Glutamatergic neuron (in vitro differentiated cells): ENCODE measurements at places on chromosomes 1 and 21. TPM values are rescaled to one million over a fixed set of nuclear protein-coding genes. Genes with fewer than 3 reads are reported as not detected.
A peak's percentile ranks its signal among the peaks of the same experiment; 100 is the strongest.

GRCh38 chr1:244603498-244603897 is 49.4 kb upstream of the DESI2 start:
- no peak overlapping the region for H3K27ac ChIP-seq
- no peak for DNase-seq
- no peak overlapping the region for H3K4me3 ChIP-seq
- H3K36me3 ChIP-seq, result no peaks in the 10 kb centered on the region
- peaks cover 10% of the 10 kb centered on the region for H3K27me3 ChIP-seq

The GPATCH3 gene
- 17.3 TPM for total RNA-seq

DNA sequence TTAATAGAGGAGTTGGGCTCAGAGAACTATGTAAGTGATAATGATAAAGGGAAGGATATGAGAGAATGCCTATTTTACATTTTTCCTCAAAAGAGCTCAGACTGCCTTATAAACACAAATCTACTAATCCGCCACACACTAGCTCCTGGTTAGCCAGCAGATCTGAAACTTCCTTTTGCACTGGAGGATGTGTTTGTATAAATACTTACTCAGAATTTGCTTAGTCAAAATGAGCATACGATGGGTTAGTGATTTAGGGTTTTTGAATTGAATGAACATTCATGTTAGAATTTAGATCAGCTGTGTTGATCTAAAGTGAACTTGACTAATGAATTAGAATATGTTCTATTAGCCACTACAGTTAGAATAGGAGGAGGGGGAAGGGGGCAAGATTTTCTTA is 9.1 kb upstream of the IER5 start:
- peaks cover 3% of the 10 kb centered on the region for H3K27me3 ChIP-seq
- H3K36me3 ChIP-seq, result peaks cover 4% of the 10 kb centered on the region
- peaks cover 17% of the 10 kb centered on the region for H3K4me1 ChIP-seq
- no peak overlapping the region for H3K27ac ChIP-seq

- H3K27ac ChIP-seq, result no peak overlapping the region
- no peak for DNase-seq
- H3K36me3 ChIP-seq, result no peaks in the 10 kb centered on the region
- no peak overlapping the region for H3K4me3 ChIP-seq
- H3K4me1 ChIP-seq, result no peaks in the 10 kb centered on the region
These were observed 4.8 kb upstream of the SLAMF9 start for GRCh38 chr1:159958719-159959380.

- no peaks in the 10 kb centered on the region for H3K27me3 ChIP-seq
- H3K4me3 ChIP-seq, result no peak overlapping the region
- H3K4me1 ChIP-seq, result no peaks in the 10 kb centered on the region
- no peak for DNase-seq
- no peaks in the 10 kb centered on the region for H3K36me3 ChIP-seq
These were observed 15.9 kb upstream of the DHX9 start for GRCh38 chr1:182823220-182823619.

- no peak overlapping the region for H3K4me3 ChIP-seq
- no peak for DNase-seq
- no peak overlapping the region for H3K27ac ChIP-seq
- no peaks in the 10 kb centered on the region for H3K27me3 ChIP-seq
- H3K4me1 ChIP-seq, result no peaks in the 10 kb centered on the region
These were observed 267.7 kb downstream of the RYR2 start for GRCh38 chr1:237309595-237310118.

- H3K36me3 ChIP-seq, result no peaks in the 10 kb centered on the region
- H3K27ac ChIP-seq, result no peak overlapping the region
- H3K4me3 ChIP-seq, result no peak overlapping the region
These were observed 45.3 kb downstream of the LRIG2 start for GRCh38 chr1:113118266-113118665.

DNA sequence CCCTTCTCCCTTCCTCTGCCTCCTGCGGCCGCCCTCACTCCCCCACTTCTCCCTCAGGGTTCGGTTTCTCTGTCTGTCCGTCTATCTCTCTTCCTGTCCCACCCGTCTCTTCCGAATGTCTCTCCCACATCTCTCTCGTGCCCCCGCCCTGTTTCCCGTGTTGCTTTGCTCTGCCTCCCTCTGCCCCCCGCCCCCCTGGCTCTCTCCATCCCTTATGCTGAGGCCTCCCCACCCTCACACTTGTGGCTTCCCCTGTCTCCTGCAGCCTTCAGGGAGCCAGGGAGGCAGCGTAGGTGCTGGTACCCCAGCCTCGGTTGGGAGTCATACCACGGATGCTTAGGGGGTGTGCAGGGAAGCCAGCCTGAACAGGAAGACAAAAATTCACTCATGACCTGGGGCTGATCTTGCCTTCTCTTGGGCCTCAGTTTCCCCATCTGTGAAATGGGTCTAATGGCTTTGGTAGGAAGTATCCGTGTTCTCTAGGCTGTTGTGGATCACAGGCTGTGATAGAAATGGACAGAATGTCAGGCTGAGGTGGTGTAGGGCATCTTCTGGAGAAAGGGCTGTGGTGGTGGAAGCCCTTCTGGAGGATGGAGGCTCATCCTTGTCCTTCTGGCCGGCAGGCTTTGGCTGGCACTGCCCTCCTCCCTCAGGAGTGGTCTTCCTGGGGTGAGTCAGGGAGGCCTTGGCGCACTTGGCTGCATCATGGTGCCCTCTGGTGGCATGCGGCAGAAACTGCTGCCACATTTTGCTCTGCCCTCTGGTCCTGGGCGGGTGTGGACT is 55.5 kb downstream of the FOXO6 start:
- H3K4me3 ChIP-seq, result no peak overlapping the region
- peaks cover 17% of the 10 kb centered on the region for H3K4me1 ChIP-seq
- no peak overlapping the region for H3K27ac ChIP-seq
- H3K36me3 ChIP-seq, result no peaks in the 10 kb centered on the region

GRCh38 chr1:5938101-5938646 is 54.1 kb downstream of the NPHP4 start:
- DNase-seq, result no peak
- no peak overlapping the region for H3K4me3 ChIP-seq
- no peak overlapping the region for H3K27ac ChIP-seq
- H3K27me3 ChIP-seq, result peaks cover 5% of the 10 kb centered on the region

GRCh38 chr1:64881281-64881680 is 85.1 kb downstream of the JAK1 start:
- H3K27ac ChIP-seq, result no peak overlapping the region
- no peak overlapping the region for H3K4me3 ChIP-seq
- no peak for DNase-seq
- no peaks in the 10 kb centered on the region for H3K27me3 ChIP-seq

The KCNJ10 gene
- not detected for total RNA-seq

The HTR6 gene
- not detected for total RNA-seq

- no peak overlapping the region for H3K27ac ChIP-seq
- no peak overlapping the region for H3K4me3 ChIP-seq
- peaks cover 2% of the 10 kb centered on the region for H3K4me1 ChIP-seq
- peaks cover 2% of the 10 kb centered on the region for H3K27me3 ChIP-seq
These were observed 16.2 kb downstream of the MTOR start for GRCh38 chr1:11245904-11246719.

DNA sequence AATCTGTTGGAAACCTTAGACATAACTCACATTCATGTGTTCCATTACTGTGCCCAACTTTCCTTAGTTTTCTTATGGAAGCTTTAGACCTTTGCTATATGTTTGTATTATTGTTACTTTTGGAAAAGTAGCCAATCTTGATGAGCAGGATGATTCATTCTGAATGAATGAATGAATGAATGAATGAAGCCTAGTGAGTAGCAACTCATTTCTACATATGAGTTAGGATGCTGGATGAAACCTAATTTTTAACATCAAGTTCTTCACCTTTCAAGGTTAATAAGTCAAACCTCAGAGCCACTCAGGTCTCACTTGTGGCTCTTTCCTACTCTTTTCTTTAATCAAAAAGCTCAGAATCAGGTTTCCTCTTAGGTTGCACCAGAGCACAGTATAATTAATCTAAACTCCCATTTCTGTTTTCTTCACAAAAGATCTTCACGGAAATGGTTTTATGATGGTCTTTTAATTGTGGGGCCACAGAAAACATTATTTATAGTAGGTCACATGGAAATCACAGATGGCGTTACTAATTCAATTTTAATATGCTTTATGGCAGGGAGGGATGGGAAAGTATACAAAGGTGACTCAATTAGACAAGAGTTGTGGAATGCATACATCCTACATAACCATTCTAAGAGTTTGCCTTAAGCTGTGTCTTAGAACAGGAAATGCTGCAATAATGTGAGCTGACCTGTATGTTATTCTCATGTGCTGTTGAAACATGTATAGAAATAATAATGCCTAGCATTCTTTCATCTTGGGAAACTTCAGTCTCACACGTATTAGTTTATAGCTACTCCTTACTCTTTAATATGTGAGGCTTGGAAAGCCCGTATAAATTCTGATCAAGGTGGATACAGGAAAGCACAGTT is 4.5 kb upstream of the DDX59 start:
- no peak overlapping the region for H3K4me3 ChIP-seq
- H3K4me1 ChIP-seq, result peaks cover 2% of the 10 kb centered on the region
- no peak for DNase-seq
- H3K36me3 ChIP-seq, result no peaks in the 10 kb centered on the region
- H3K27ac ChIP-seq, result no peak overlapping the region
- peaks cover 3% of the 10 kb centered on the region for H3K27me3 ChIP-seq

DNA sequence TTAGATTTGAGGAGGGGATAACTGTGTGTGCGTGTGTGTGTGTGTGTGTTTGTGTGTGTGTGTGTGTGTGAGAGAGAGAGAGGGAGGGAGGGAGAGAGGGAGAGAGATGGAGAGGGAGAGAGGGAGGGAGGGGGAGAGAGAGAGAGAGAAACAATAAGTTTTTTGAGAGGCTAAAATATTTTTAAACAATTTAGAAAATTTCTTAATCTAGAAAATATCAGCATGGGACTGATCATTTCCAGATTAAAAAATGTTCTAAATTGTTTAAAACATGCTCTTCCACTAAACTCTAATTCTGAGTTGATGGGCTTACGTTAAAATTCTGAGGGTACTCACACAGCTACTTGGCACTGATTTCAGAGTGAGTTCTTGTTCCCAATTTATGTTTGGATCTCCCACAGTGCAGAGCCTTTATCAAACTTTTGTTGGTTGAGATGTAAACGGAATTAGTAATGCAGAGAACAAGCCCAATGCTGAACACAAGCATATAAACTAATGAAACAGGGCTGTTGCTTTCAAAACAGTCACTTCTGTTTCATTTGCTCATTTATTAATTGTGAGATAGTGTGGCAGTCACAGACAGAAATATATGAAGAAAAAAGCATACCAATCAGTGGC is 73.4 kb upstream of the RGS2 start:
- no peak overlapping the region for H3K27ac ChIP-seq
- no peaks in the 10 kb centered on the region for H3K4me1 ChIP-seq
- no peaks in the 10 kb centered on the region for H3K27me3 ChIP-seq
- no peaks in the 10 kb centered on the region for H3K36me3 ChIP-seq
- DNase-seq, result no peak

DNA sequence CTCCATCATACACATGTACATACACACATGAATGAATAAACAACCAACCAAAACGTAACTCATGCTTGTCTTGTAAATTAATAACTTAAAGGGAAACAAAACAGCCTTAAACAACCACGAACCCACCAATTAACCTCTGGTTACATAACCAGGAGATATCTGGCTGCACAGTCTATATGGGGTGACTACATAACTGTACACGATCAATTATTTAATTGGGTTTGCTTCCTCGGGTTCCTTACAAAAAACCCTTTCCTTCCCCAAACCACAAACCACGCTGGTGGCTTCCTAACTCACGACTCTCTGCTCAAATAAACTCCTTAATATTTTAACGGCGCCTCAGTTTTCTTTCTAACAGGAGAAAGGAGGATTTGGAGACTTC is 744 bp downstream of the ZNF670 start:
- H3K36me3 ChIP-seq, result peaks cover 17% of the 10 kb centered on the region
- peaks cover 2% of the 10 kb centered on the region for H3K27me3 ChIP-seq
- peak overlapping the region; percentile 83 for H3K27ac ChIP-seq
- DNase-seq, result no peak
- peaks cover 11% of the 10 kb centered on the region for H3K4me1 ChIP-seq

GRCh38 chr1:91781371-91781825 is 104.6 kb downstream of the TGFBR3 start:
- no peak for DNase-seq
- peaks cover 5% of the 10 kb centered on the region for H3K4me1 ChIP-seq
- H3K36me3 ChIP-seq, result no peaks in the 10 kb centered on the region
- no peak overlapping the region for H3K4me3 ChIP-seq
- H3K27ac ChIP-seq, result no peak overlapping the region
